Aortic smooth muscle cell (primary cell): ENCODE measurements at places on chromosomes 12 and 14. TPM values are rescaled to one million over a fixed set of nuclear protein-coding genes. Genes with fewer than 3 reads are reported as not detected.

The SMIM41 gene
- 0.06 and 0.13 TPM in 2 replicates for total RNA-seq

The LTBR gene
- 42.1 and 47.6 TPM in 2 replicates for total RNA-seq

The RNASE9 gene
- not detected in 2 replicates for total RNA-seq

The VRK1 gene
- 17.5 and 28.1 TPM in 2 replicates for total RNA-seq

The AKAP5 gene
- total RNA-seq, result 0.26 and 0.31 TPM in 2 replicates

The GLS2 gene
- total RNA-seq, result 0.13 TPM in 1 of 2 replicates, not detected in the other

The NT5DC3 gene
- 6.2 and 7.5 TPM in 2 replicates for total RNA-seq
